Omental fat pad (tissue), 4 donors: ENCODE measurements at places on chromosomes 2 and 18. TPM values are rescaled to one million over a fixed set of nuclear protein-coding genes. Genes with fewer than 3 reads are reported as not detected.

POTEI gene
- not detected for total RNA-seq

- DNase-seq = no peak
Measured at GRCh38 chr2:50751311-50752031, 280.5 kb downstream of the NRXN1 start.

DNA sequence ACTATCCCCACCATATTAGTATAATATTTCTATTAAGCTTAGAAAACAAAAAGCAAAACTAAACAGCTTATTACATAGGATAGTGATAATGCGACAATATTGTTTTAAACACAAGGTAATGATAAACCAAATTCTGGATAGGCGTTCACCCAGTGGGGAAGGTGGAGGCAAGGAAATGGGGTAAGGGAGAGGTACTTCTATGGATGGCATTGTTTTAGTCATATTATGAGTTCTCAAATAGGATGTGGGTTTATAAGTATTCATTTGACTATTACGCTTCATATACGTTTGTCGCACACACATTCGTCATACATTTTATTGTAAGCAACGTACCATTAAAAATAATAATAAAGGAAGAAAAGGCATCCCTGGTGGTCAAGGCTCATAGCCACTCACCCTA is 88.8 kb upstream of the DNMT3A start:
- DNase-seq = no peak

FAM237A gene
- total RNA-seq = not detected

- DNase-seq = no peak
Measured at GRCh38 chr2:159895258-159896065, 97.5 kb upstream of the CD302 start.

DNA sequence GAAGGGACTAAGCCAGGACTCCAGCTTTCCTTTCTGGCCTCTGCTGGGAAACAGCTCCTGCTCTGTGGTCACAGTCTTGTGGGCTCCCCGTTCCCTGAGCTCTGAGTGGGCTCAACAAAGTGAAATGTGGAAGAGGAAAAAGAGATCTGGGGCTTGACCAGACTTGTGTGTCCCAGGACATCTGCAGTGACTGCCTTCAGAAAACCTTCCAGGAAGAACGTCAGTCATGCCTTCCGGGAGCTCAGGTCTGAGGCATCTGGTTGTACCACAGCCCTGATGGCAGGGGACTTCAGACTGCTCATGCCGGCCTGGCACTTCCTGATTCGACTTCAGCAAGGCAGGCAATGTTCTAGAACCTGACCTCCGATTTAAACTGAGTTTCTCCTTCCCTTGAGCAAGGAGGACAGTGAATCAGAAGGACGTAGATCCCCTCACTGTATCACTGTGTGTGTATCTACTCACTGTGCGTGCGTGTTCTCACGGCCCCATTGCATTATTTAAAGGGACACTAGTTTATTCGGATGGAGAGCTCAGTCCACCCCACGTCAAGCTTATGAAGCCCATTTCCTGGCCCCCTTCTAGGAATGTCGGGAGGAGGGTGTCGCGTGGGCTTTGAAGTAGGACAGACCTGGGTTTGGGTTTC is 548 bp upstream of the FBLN7 start:
- DNase-seq = no peak

C2orf80 gene
- total RNA-seq = not detected

GRCh38 chr18:58025733-58026132 is 18.3 kb upstream of the NEDD4L start:
- DNase-seq = no peak

GRCh38 chr2:40160751-40161218 is 291.1 kb downstream of the SLC8A1 start:
- DNase-seq = no peak

CLEC4F gene
- total RNA-seq = not detected

FBXO15 gene
- total RNA-seq = 0.60 TPM

DNA sequence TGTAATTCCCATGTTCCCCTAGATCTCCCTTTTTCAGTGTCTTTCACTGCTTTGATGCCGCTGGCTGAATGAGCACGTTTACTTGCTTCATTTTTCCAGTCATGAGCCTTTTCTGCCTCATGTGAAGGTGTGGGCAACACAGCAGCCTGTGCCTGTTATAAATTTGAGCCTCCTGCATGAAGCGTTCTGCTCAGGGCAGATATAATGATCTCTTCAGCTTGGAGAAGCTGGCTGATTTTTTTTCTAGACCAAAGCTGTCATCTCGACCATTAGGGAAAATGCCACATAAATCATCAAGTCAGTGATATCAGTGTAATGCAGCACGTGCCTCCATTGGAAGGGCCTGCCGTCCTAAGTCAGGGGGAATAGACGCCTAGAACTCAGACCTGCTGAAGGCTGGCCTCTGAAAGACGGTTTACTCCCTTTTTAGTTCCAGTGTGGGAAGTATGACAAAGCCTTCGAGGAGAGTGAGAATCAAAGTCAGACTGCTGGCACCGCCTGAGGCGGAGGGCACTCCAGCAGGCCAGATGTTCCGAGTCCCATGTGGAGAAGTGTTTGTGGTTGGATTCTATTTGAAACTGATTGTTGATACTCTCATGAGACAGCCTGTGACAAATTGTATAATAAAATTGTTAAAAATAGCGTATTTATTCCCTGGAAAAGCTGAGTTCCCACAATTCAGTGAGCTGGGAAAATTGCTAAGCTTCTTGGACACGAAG is 196.5 kb downstream of the MYO1B start:
- DNase-seq = no peak

CDCA7 gene
- total RNA-seq = 0.95 TPM

DNA sequence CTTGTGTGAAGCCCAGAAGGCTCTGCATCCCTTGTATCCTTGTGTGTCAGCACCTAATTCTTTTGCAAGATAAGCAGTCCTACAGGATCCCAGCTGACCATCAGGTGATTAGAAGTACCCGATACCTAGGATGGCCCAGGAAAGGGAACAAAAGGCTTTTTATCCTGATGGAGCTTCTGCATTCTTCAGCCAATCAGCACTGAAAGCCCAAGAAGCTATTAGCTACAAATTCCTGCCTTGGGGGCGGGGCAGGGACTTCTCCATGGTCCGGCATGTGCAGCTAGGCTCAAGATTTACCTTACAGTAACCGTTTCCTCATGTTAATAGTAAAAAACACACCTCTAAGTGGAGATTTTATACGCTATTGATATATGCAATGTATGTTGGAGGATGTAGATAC is 264.6 kb upstream of the THUMPD2 start:
- DNase-seq = no peak

GRCh38 chr2:1658394-1659151 is 85.7 kb downstream of the PXDN start:
- no peak for DNase-seq

- no peak for DNase-seq
Measured at GRCh38 chr2:145874466-145874865, 1354.5 kb upstream of the ZEB2 start.
